ENCODE measurements at places on chromosomes 16 and 17.
A peak's percentile ranks its signal among the peaks of the same experiment; 100 is the strongest.

DNA sequence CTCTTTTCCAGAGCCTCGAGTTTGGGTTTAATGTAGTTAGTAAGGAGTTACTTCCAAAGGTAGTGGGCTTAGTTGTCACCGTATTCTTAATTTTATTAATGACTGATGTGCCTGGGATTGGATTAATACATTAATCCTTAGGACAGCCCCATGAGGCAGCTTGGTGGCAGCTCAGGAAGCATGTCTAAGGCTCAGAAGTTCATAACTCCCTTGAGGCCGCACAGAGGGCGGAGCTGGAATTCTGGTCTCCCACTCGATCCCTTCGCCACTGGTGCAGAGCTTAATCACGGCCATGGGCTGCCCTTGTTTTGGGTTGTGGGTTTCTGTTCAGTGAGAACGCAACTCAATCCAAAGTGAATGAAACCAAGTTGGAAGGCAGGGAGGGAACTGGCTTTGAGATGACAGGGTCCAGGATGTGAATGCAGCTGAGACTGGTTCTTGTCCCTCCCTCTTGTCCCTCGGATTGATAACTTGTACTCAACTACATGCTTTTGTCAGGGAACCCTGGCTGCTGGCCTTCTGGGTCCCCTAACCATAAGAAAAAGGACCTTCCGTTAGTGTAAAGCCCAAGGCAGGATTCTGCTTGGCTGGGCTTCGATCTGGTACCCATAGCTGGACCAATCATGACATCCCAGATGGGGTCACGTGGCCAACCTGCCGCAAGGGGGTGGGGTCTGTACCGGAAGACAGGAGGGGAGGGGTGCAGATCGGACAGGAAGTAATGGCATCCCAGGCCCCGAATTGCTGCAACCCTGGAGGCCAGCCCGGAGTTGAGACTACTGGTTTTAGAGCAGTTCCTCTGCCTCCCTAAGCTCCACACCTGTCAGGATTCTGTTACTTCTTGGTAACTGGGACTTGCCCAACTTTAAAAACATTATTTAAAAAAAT is 45.4 kb downstream of the SNX20 start:
- no peak for DNase-seq

DNA sequence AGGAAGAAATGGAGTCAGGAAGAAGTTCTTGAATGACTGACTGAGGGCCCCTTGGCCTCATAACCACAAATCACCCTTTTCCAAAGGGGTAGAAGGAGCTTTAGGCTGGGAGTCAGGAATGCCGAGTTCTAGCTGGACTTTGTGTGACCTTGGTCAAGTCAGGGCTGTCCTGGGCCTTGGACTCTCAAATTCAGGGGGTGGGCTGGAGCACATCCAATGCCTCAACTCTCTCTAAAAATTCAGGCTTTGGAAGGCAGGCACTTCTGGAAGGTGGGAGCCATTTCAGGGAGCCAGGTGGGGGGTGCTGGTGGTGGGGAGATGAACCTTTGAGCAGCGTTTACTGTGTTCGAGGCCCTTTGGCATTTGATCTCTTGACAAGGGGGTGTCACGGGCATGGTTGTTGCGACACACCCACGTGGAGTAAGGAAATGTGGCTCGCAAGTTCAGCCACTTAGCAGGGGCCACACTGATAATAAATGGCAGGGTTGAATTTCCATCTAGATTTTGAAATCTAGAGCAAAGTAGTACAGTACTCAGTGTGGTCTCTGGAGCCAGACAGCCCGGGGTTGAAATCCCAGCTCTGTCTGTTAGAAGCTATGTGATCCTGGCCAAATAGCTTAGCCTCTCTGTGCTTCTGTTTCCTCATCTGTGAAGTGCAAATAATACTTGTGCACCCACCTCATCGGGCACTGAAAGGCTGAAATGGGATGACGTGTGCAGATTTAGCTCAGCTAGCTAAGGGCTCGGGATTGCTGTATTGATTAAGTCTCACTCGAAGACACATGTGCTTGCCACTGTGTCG is 47.1 kb upstream of the CIBAR2 start:
- no peak for DNase-seq

- DNase-seq, result no peak
Observed at GRCh38 chr17:67157732-67158639, 87.0 kb downstream of the HELZ start.

GRCh38 chr17:6510321-6510977 is 45.9 kb downstream of the PITPNM3 start:
- DNase-seq, result no peak

DNA sequence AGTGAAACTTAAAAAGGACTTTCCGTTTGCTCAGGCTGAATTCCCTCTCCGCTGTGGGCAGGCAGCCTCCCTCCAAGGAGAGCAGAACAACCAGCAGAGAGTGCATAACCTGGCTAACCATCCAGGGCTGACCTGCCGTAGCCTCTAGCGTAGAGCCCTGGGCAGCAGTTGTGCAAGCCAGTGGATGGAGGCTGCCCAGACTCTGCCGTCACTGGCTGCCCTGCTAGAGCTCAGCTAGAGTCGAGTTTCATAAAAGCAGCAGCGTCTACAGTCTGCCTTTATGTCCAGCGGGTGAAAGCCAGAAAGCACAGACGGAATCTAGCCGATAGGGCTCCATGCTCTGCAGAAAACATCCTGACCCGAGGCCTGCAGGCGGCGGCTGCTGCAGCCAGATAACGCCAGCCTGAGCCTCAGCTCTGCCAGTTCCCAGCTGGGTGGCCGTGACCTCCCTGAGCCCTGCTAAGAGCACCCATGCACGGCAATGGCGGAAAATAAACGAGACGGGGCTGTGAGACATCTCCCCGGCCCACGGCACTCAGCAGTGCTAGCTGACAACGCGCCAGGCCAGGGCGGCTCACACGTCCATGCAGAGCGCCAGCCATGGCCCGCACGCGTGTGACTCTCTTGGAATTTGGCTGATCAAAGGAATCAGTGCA is 231.3 kb downstream of the ENGASE start:
- DNase-seq, result no peak

GRCh38 chr17:49775546-49776260 is 11.8 kb upstream of the FAM117A start:
- DNase-seq, result no peak

DNA sequence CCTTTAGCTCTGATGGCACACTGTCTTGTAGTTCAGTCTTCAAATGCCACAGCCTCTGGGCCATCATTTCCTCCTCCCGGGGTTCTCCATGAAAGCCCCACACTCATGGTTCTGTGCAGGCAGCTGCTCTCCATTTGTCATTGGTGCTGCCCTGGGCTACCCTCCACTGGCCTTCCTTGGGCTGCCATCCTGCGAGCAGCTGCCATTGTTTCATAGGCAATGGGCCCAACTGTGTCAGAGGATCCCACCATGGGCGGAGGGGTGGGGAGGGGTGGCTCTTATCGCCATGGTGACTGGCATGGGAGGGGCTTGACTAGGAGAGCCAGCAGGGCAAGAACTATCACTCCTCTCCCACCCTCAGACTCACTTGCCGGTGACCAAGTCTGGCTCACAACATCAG is 38.6 kb upstream of the BRD7 start:
- no peak for DNase-seq

DNA sequence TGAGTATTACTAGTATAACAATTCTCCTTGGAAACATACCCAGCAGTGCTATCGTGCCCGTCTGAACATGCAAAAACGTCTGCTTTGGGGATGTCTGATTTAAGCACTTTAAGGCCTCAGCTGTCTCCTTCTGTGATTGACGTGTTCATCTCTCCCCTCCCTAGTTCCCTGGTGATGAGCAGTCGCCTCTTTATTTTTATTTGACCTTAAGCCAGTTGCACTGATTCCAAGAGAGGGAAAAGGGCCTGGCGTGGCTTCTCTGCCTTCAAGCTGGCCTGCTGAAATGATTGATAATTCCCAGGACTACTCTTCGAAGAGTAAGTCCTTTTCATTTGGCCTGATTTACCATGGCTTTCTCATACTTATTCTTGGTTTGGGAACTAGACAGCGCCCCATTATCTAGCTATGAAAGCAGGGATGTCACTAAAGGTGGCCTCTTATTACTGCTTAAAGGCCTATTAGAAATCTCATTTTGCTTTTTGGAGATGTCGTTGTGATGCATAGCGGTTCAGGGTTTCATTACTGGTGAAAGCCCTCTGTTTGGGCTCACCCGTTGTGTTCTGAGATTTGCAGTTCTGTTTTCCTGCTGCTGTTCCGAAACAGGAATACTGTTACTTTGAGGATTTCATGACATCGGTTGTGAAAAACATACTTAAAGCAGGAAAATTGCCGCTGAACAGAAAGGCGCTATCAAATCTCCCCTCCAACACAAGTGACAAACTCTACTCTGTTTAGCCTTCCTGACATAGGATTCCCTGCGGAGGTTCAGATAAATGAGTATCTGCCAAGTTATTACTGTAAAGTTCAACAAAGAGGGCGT is 65.5 kb downstream of the IQCK start:
- no peak for DNase-seq

- DNase-seq, result no peak
Observed at GRCh38 chr17:79142375-79142774, 67.8 kb downstream of the ENGASE start.

- no peak for DNase-seq
Observed at GRCh38 chr16:81798311-81799137, 19.4 kb downstream of the PLCG2 start.

- DNase-seq, result no peak
Observed at GRCh38 chr16:52491216-52491615, 55.7 kb downstream of the TOX3 start.

DNA sequence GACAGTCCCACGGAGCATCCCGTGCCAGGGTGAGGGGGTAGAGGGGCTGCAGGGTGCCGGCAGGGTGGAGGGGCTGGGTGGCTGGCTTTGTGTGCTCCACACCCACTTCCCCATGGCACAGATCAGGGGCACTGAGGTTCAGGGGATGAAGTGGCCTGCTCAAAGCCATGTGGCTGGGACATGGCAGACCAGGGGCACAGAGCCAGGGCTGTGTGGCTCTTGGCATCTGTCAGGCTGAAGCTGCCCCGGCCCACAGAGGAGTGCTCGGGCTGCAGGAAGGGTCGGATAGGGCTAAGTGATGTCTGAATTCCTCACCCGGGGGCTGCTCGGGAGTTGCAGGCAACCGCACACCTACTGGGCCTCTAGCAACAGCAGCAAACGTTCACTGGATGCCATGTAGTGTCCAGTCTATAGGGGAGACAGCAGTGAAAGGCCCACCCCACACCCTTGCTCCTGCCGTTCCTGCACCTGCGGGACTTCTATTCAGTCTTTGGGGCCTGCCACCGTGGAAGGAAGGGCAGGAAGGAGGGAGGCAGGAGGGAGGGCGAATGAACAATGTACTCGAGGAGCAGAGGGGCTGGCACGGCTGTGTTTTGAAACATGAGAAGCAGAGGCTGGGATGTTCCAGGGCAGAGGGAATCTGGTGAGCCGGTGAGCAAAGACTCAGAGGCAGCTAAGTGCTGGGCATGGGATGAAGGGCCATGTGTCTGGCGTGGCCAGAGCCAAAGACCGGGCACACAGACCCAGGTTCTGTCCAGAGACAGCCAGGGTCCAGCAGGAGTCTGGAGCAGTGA is 15.1 kb downstream of the SLC5A10 start:
- peak; percentile 48 for DNase-seq

DNA sequence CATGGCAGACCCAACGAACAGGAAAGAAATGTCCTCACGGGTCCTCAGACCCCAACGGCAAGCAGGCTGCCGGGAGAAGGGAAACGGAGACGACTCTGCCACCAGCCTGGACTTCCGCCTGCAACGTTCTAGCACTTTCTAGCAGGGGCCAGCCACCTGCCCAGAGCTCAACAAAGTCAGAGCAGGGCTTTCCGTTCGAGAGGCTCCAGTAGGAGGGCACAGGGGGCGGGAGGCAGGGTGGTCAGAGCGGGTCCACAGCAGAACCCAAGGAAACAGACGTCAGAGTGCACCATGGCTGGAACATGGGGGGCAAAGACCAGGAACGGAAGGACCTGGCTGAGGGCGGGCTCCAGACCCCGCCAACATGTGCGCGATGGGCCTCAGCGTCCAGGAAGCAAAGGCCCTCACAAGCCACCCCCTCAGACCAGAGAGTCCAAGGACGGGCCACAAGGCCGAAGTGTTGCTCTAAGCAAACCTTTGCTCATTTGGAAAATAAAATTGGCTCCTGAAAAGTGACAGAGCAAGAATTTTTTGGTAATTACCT is 29.4 kb upstream of the C16orf95 start:
- DNase-seq, result no peak

GRCh38 chr17:28327031-28327607 is 8.1 kb downstream of the TMEM97 start:
- DNase-seq, result no peak

- DNase-seq, result no peak
Observed at GRCh38 chr17:73801455-73802100, 157.3 kb upstream of the SDK2 start.

DNA sequence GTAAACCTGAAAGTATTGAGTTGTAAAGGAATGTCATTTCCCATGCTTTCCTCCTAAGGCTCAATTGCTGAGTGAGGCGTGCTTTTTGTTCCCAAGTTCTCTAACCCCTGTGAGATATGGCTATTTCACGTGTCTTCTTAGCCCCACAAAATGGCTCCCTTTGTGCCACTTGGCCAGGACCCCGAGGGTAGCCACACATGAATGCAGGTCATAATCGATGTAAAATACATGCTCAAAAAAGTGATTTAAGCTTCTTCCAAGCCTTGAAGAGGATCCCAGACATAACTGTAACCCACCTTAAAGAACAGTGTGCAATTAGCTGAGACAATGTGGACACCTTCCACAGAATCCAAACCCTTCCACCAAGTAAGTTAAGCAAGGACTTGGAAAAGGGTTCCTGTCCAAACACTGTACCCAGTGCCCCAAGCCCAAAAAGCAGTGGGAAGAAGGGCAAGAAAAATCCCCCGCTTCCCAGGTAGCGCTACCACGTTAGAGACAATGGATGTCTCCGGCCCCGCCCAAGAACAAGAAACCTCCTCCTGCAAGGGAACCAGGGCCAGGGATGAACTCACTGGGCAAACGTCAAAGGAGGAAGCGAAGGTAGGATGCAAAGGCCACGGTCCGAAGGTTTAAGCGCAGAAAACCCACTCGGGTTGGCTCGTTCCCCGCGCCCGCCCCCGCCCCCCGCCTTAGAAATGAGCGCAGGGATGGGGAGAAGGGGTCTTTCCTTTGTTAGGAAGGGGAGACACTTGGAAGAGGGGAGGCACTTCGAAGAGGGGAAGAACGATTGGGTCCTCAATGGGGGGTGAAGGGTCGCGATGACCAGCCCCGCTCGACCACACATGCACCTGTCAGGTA is 1.2 kb downstream of the JPT1 start:
- DNase-seq, result peak; percentile 32

DNA sequence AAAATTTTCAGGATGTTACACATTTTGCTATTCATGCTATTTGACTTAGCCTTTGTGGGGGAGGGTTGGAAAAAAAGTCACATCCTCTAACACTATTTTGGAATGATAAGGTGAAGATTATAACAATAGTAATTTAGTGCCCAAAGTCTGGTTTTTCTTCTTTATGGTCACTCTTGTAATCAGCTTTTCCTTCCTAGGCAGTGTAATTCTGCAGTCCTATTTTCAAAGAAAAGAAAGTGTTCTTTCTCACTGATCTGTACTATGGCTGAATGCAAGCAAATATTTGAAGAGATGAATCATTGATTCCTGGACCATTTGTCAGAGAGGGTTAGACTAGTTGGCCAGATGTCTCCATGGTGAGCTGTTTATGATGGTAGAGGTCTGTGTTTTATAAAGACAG is 8.4 kb downstream of the RSPRY1 start:
- no peak for DNase-seq

Measured in NCI-H1694 (cell line).